Bronchial epithelial cell (primary cell): ENCODE measurements at places on chromosomes 3 and 15.
A peak's percentile ranks its signal among the peaks of the same experiment; 100 is the strongest.

GRCh38 chr3:124653797-124654469 lies 76.3 kb upstream of the UMPS start:
- no peak for DNase-seq

DNA sequence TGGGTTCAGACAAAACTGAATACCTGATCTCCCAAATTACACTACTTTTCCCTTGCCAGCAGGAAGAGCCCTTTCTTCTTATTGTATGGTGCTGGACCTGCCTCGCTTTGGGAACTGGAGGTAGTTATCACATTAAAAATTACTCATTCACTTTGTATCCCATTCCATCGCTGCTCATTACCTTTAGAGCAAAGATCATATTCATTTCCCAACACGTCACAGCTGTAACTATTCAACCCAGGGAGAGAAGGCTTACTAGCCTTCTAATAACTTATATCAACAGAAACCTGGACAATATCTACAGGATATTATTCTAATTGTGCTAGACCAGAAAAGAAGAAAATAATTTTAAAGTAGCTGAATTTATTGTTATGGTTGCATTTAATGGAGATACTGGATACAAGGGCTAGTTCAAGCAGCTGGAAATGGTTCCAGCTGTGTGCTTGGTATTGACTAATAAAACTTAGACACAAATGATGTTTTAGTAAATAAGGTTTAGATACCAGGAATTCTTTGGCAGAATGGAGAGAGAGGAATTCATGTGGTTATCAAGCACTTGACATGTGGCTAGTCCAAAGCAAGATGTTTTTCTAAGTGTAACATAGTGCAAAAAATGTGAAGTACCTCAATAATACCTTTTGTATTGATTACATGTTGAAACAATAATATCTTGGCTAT lies 656.3 kb downstream of the ROBO1 start:
- no peak for DNase-seq

- no peak for DNase-seq
Measured at GRCh38 chr3:86175051-86175536, 815.9 kb downstream of the VGLL3 start.

DNA sequence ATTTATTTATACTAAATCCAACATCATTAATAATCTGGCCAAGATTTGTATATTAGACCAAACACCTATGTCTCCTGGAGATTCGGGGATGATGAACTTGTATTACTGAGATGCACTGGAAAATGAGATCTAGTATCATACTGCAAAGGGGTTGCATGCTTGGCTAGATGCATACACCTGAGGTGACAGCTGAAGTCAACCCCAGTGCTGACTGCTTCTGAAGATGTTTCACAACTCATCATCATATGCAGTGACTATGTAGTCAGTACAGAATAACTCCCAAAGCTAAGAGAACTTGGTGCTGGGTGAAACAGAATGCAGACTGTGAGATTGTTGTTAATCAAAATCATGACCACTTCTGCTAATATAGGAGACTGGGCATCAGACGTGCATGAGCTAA lies 1114.2 kb downstream of the NSUN3 start:
- no peak for DNase-seq

- no peak for DNase-seq
Measured at GRCh38 chr3:168828014-168828413, 732.3 kb upstream of the GOLIM4 start.

DNA sequence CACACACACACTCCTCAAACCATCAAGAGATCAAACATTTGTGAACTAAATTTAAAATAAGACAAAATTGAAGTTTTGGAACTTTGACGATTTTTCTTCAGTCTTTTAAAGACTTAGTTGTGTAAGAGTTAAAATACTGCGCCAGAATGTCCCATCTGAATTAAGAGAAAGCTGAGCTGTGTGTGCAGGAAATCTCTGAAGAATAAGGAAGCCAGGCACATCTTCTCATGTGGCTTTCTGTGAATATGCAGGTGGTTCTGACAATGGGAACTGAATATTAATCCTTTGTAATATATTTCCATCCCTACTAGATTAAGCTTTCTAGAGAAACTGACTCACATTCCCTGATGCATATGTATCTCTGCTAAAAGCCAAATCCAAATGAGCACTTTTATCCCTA lies 60.1 kb upstream of the ICE2 start:
- DNase-seq, result no peak

- peak; percentile 35 for DNase-seq
Measured at GRCh38 chr15:36161771-36162212, 417.6 kb upstream of the CDIN1 start.

DNA sequence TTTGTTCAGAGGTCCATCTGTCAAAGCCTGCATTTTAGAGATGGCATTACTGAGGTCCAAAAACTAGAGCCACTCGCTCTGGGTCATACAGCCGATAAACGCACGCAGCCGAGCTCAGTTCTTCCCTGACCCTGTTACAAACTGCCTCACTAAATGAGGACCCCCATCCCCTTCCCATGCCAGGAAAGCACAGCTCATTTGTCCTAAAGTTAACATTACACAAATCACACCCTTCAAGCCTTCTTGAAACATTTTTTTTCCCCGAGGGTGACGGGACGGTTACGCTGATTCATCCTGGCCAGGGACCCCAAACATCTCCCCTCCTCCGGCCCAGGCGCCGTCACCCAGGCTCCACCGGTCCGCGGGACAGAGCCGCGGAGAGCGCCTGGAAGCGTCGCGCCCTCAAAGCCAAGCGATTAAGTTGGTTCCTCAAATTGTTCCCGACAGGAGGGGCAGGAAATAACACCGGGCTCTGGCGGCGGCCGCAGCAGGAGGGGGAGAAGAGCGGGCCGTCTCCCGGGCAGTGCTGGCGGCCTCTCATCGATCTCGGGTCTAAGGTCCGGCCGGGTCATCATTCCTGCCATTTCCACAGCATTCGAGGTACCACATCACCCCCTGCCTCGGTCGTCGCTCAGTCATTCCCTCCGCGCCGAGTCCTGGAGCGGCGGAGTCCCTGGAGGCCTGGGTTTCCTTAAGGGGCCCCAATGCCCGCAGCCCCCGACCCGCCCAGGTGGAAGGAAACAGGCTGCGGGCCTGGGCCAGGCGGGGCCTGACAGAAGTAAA lies 619 bp upstream of the CMTM8 start:
- no peak for DNase-seq

GRCh38 chr3:123388811-123389627 lies 59.9 kb downstream of the ADCY5 start:
- DNase-seq, result no peak

DNA sequence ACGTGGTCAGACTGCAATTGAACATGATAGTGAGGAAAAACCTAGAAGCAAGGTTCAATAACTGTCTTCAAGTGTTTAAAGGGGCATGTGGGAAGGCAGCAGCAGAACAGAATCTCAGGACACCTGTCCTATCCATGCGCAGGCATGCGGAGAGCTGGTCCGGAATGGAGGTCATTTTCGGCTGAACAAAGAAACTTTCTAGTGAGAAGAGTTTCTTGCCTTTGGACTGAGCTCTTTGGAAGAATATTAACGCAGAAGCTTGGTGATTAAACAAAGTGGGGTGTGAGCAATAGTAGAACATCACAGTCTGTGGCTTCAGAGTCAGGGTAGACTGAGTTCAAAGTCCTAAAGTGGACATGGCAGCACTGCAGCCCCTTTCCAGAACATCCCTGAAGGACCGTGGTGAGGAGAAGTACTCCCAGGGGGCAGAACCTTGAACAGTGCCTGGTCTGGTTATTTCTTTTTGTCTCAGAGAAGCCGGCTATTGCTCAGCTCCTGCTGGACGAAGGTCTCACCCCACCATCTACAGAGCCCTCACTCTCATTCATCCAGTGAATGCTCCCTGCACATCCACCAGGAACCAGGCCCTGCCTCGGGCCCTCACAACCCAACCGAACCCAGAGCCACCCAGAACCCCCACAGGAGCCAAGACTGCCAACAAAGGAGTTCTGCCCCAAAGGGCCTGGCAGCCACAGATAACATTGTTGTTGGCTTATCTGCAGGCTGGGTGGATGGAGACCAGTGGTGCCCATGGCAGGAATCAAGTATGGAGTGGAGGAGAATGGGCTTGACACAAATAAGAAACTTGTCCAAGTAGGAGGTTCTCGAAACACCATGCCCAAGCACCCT lies 2.8 kb upstream of the SSUH2 start:
- no peak for DNase-seq

DNA sequence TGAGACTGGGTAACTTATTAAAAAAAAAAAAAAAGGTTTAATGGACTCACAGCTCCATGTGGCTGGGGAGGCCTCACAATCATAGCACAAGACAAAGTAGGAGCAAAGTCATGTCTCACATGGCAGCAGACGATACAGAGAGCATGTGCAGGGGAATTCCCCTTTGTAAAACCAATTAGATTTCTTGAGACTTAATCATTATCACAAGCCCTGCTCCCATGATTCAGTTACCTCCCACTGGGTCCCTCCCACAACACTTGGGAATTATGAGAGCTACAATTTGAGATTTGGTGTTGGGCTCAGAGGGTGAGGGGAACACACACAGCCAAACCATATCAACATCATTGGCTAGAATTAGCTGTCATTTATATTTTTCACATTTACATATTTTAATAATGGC lies 221.0 kb downstream of the RSRC1 start:
- DNase-seq, result peak; percentile 58
